Foreskin melanocyte (primary cell): ENCODE measurements at places on chromosomes 6 and 20.

- no peak for DNase-seq
Observed at GRCh38 chr6:135181333-135182070, 394 bp downstream of the MYB start.

- no peak for DNase-seq
Observed at GRCh38 chr6:131651782-131652181, 14.7 kb downstream of the ENPP3 start.

- DNase-seq: peak; percentile 72
Observed at GRCh38 chr6:162856885-162857284, 129.1 kb downstream of the PACRG start.

DNA sequence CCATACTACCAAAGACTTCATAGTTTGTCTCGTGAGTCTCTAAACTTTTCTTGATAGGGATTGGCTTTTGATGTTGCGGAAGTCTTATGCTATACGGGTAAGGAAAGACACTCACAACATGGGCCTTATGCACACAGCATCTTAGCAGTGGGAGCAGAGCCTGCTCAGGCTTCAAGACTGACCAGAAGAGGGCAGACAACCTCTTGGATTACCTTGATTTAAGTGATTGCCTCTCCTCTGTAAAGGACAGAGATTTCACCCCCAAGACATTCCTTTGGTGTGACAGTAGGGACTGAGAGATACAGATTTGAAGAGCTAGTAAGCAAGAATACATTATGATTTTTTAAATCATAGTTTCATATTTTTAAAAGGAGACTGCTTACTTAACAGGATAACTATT lies 71.0 kb upstream of the SAMD3 start:
- no peak for DNase-seq

GRCh38 chr20:25622450-25623224 lies 1.2 kb downstream of the NANP start:
- no peak for DNase-seq

DNA sequence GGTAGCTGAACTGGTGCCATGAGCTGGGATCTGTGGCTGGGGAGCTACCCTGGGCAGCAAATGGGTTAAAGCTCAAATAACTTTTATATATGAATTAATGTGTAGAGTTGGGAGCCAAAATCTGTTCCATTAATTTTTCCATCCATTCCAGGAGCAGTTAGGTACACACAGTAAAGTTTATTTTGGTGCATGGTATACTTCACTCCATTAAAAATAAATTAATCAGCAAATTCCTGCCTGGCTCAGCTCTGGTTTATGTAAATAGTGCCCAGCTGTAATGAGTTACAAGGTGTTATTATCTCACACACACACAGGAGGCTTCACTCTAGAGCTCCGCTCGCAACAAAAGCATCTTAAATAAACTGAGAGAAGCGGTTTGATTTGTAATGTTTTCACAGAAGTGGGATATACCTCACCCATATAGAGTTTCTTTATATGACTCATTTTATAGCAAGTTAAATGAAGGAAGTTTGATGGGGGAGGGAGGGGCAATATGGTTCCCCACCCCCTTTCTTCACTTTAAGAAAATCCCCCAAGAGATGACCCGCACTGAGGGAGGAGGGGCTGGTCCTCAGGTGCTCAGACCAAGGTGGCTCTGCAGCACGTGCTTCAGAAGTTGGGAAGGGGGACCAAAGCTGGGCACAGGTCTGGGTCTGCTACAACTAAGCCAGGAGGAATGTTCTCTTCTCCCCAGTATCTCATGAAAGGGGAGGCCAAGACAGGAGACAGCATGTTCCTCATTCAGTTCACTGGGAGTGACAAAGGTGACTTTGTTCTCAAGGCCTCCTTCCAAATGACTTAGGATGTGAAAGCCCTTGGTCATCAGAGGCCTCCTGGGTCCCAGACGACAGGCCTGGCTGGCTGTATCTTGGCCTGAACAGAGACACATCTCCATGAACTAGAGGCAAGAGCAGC lies 10.5 kb upstream of the FAM83C start:
- DNase-seq: no peak

GRCh38 chr6:16690608-16691142 lies 70.6 kb downstream of the ATXN1 start:
- DNase-seq: no peak

GRCh38 chr6:125636671-125637070 lies 112.8 kb upstream of the HEY2 start:
- peak; percentile 95 for DNase-seq
